H4 (cell line): ENCODE measurements at places on chromosomes 16 and 17. TPM values are rescaled to one million over a fixed set of nuclear protein-coding genes. Genes with fewer than 3 reads are reported as not detected.

Gene IGSF6
- not detected in 2 replicates for total RNA-seq

Gene POLR2C
- total RNA-seq, result 201 and 244 TPM in 2 replicates

Gene CD300A
- total RNA-seq, result not detected in 2 replicates

Gene KCNJ18
- 0.35 TPM in 1 of 2 replicates, not detected in the other for total RNA-seq

Gene ARRB2
- total RNA-seq, result 2.4 and 4.1 TPM in 2 replicates

- DNase-seq, result peak; percentile 83
These were observed at the start of gene SNX11 for GRCh38 chr17:48107137-48108055. Gene SNX11, plus strand, starts transcription at chr17:48107766. Its CDS starts 4,278 bp downstream, at chr17:48112044.

- peak; percentile 54 for DNase-seq
These were observed 41.4 kb downstream of the GRB2 start for GRCh38 chr17:75364078-75364477.

DNA sequence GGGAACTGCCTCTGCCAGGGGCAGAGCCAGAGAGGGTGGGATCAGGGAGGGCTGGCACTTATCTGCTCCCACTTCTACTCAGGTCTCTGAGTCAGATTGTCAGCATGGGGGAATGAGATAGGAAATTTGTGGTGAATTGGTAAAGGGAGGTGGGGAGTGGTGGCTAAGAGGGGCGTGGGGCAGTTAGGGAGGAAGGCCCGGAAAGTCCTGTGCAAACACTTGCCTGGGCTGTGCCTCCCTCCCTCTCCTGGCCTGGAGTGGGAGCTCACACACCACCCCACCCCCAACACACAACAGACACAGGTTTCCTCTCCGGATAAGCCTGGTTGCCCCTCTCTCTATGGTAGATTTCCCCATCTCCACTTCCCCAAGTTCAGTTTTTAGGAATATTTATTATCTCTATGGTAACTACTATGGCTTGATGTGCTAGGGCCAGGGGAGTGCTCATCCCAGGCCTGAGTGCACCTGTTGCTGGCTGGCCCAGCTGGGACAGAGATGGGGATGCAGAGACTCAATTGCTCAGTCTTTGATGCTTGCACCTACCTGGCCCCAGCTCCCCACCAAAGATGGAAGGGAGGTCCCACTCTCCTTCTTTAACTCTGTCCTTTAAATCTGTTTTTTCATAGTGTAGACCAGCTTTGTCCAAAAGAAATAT, 2.7 kb downstream of the SPNS2 start:
- DNase-seq, result no peak

- no peak for DNase-seq
These were observed 158.2 kb upstream of the TOX3 start for GRCh38 chr16:52705122-52705521.

DNA sequence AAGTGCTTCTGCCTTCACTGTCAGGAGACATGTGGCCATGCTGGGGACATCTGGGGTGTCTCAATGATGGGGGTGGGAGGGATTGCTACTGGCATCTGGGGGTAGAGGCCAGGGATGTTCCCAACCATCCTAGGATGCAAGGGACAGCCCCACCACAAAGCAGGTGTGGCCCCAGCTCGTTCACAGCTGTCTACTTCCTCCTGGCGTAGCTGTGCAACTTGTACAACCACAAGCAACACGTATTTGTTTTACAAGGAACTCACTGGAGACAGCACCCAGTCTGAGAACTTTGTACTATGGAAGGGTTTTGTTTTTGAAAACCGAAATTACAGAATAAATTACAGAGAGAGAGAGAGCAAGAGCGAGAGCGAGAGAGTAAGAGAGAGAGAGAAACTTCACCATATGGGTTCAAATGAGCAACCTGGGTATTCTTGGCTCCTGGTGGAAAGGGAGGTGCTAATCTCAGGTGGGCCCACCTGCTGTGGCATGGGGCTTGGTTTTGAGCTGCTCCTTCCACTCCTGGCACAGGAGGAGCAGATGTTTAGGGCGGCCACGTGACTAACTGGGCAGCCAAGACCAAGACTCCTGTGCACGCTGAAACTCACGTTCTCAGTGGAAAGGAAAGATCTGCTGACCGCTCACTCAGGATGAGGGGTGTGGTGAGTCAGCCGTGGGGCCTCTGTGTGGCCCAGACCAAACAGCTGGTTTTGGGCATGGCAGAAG, 17.5 kb upstream of the TNFRSF13B start:
- DNase-seq, result no peak

DNA sequence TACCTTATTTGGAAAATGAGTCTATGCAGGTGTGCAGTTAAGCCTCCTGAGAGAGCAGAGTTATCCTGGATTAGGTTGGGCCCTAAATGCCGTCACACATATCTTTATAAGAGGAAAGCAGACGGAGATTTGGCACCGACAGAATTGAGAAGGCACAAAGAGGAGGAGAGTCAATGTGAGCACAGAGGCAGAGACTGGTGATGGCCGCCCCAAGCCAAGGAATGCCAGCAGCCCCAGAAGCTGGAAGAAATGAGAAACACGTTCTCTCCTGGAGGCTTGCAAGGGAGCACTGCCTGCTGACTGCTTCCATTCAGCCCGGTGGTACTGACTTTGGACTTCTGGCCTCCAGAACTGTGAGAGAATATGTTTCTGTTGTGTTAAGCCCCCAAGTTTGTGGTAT, 3.2 kb downstream of the SLC46A1 start:
- DNase-seq, result no peak

- no peak for DNase-seq
These were observed 38.8 kb downstream of the SNX20 start for GRCh38 chr16:50642349-50642748.

- no peak for DNase-seq
These were observed 87.4 kb upstream of the COX10 start for GRCh38 chr17:13981881-13982280.
